ENCODE measurements at places on chromosomes 1 and 21.
A peak's percentile ranks its signal among the peaks of the same experiment; 100 is the strongest.

DNA sequence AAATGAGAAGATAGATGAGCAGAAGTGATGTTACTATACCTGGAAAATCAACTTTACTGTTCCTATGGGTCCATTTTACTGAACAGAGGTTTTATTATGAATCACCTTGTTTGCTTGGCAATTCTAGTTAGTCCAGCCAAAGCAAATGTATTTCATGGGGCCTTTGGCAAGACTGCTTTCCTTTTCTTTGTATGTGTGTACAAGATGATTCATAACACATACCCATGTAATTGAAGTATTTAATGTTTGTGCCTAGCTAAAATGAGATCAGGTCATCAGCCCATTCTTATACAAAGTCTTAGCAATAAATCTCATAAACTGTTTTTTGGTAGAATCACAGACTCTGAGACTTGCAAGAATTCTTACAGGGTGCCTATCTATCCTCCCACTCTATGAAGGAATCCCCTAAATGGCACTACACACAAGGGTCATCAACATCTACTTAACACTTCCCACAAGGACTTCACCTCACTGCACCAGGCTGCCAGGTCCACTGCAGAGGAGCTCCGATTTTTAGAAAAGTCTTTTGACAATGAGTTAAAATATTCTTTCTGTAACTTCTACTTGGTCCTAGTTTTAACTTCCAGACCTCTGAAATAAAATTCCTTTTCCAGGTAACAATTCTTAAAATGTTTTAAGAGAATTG lies 58.5 kb downstream of the LPAR3 start:
- no peak overlapping the region for H3K27ac ChIP-seq
- no peaks in the 10 kb centered on the region for H3K4me1 ChIP-seq
- no peak overlapping the region for H3K4me3 ChIP-seq
- no peaks in the 10 kb centered on the region for H3K27me3 ChIP-seq
- no peaks in the 10 kb centered on the region for H3K36me3 ChIP-seq

GRCh38 chr1:192435704-192436103 lies 118.9 kb downstream of the RGS21 start:
- no peak for DNase-seq
- no peak overlapping the region for H3K27ac ChIP-seq
- no peaks in the 10 kb centered on the region for H3K36me3 ChIP-seq
- no peak overlapping the region for H3K4me3 ChIP-seq

DNA sequence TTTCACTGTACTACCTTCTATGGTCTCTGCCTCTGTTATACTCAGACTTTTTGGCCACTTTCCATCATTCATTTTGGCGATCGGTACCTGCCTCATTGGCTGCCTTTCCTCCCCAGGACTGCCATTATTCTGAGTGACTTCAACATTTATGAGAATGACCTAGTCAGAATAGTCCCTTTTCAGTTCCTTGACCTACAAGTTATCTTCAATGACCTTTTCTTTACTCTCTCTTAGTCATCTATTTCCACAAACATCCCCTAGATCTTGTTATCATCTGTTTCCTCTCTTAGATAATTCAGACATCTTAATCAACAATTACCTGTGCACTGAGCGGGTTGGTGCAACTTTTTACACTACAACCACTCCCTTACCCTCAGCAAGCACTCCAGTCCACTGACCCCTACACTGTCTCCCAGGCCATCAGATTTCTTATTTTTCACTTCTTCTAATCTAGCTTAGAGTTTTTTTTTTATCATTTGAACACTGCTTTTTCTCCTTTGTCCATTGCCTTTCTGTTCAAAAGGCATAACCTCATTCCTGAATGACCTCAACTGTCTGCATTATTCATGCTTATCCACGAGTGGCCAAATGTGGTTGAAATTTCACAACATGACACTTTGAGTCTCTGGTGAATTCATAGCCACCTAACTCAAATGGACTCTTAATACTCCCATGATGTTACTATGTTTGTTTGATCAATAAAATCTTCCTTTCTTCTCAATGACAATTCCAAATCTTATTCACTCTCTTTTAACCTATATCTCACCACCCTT lies 112.7 kb downstream of the HMCN1 start:
- H3K27me3 ChIP-seq, result no peaks in the 10 kb centered on the region
- no peak for DNase-seq
- H3K4me3 ChIP-seq, result no peak overlapping the region
- H3K4me1 ChIP-seq, result no peaks in the 10 kb centered on the region

DNA sequence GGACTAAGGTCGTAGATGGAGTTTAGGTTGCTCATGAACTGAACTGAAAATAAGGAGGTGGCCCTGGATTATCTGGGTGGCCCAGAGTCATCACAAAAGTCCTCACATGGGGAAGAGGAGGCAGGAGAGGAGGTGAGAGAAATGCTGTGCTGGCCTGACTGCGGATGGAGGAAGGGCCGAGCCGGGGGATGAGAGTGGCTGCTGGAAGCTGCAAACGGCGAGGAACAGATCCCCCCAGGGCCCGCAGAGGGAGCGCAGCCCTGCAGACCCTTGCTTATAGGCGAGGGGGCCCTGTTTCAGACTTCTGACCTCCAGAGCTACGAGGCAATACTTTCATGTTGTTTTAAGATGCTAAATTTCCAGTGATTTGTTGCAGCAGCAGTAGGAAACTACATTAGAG lies 102.7 kb upstream of the C1orf174 start:
- no peak overlapping the region for H3K27ac ChIP-seq
- H3K36me3 ChIP-seq, result no peaks in the 10 kb centered on the region
- no peak for DNase-seq
- no peak overlapping the region for H3K4me3 ChIP-seq
- no peaks in the 10 kb centered on the region for H3K27me3 ChIP-seq
- no peaks in the 10 kb centered on the region for H3K4me1 ChIP-seq

- no peak for DNase-seq
- peaks cover 3% of the 10 kb centered on the region for H3K27me3 ChIP-seq
- no peaks in the 10 kb centered on the region for H3K36me3 ChIP-seq
- H3K4me3 ChIP-seq, result no peak overlapping the region
Measured at GRCh38 chr1:54614563-54614962, 8.8 kb downstream of the FAM151A start.

DNA sequence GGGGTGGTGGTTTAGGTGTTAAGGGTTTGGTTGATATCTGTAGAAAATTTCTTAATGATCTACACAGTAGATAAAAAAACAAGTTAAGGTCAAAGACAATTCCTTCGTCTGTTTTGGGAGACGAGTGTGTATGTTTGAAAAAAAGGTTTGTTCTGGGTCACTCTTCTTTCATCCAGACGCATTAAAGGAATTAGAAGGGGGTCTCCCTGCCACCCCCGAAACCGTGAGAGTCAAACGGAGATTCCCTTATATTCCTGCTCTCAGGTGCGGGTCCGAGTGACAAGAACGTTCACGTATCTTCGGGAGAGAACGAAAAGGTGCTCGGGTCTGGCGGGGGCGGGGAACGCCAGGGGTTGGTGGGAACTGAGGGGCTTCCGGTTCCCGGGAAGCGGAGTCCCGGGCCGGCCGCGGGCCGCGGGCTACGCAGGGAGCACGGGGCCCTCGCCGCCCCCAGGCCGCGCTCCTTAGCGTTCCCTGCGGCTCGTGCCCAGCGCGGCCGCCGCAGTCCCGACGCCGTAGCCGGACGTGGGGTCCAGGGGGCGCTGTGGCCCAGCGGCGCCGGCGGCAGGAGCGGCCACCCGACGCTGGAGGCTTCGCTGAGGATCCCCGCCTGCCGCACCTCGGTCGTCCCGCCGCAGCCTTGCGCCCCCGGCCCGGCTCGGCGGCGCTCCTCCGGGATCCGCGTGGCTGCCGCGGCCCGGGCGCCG lies at the start of gene ZFYVE9:
TSS of gene ZFYVE9 (plus strand) at position 577 of the 707 bp plus-strand sequence. CDS start 91,118 bp downstream, outside the sequence.
- peak; percentile 74 for DNase-seq
- H3K4me3 ChIP-seq, result peak within 1 kb of the TSS; percentile 71
- no peaks in the 10 kb centered on the region for H3K27me3 ChIP-seq
- H3K36me3 ChIP-seq, result no peaks in the 10 kb centered on the region
- peaks cover 55% of the 10 kb centered on the region for H3K4me1 ChIP-seq
- H3K27ac ChIP-seq, result peak within 1 kb of the TSS; percentile 73

DNA sequence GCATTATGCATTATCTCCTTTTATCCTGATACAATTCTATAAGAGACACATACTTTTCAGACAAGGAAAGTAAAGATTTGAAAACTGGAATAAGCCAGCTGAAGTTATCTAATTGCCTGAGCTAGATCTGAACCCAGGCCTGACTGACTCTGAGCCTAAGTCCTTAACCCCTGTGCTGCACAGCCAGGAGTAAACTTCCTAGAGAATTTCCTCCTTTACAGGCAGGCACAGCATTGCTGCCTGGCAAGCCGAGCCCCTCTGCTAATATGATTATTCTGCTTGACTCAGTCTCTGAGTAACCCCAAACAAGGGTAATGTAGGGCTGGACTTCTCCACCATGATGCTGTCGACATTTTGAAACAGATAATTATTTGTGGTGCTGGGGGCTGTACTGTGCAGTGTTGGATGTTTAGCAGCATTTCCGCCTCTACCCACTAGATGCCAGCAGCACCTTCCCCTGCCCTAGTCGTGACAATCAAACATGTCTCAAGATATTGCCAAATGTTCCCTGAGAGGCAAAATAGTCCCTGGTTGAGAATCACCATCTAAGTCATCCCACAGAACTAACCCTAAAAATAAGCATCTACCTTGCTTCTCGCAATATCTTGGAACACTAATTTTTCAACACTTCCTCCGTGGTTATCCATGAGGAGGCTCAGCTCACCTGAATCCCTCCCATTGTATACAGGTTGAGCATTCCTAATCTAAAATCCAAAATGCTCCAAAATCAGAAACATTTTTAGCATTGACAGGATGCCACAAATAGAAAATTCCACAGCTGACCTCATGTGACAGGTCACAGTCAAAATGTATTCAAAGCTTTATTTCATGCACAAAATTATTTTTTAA lies 18.5 kb downstream of the CAMK1G start:
- no peak overlapping the region for H3K4me3 ChIP-seq
- H3K4me1 ChIP-seq, result no peaks in the 10 kb centered on the region
- H3K36me3 ChIP-seq, result no peaks in the 10 kb centered on the region
- H3K27ac ChIP-seq, result no peak overlapping the region
- DNase-seq, result peak; percentile 24

DNA sequence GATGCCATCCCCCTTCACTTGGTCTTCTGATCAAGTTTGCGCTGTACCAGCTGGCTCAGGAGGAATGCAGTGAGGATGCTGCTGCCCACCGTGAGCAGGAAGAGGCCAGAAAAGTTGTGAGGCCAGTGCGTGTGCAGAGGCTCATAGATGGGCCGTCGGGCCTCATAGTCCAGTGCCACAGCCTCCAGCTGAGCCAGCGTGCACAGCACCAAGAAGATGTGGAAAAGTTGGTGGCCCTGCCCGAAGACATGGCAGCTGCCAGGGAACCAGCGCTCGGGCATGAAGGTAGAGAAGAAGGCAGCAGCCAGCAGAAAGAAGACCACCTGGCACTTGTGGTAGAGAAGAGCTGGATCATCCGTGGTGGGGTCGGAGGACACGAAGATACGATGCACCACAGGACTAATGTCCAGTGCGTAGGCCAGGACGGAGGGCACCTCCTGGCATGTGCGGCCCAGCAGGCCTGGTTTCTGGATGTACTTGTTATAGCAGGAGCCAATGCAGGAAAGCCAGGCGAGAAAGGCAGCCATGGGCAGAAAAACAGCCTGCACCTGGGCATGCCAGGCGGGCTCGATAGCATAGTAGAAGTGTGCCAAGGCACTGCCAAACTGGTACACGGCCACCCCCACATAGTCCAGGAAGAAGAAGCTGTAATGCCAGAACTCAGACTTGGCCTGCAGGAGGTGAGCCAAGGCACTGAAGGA lies 3.7 kb upstream of the AUNIP start:
- no peak overlapping the region for H3K27ac ChIP-seq

DNA sequence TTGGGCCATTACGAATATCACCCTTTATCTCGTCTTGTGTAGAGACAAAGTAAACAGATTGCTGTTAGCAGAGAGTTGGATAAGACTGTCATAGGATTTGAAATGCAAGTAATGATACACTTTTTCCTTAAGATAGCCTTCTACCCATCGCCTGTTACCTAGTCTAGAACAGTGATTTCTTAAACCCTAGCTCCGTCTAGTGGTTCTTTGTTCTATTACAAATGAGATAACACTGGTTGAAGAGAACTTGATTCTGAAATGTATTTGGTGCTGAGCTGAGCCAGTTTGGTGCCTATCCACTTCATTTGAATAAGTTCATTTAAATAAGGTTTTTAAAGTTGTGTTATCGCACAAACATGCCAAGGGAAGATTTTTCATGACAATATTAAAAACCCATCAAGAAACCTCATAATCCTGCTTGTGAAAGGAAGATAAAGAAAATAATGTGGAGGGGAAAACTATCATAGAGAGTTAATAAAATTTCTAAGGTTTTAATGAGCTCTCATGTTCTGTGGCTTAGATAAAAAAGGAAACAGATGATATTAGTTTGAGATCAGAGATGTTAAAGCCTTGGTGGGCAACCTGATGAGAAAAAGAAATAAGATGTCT lies 1.5 kb upstream of the KCNH1 start:
- no peak for DNase-seq
- no peaks in the 10 kb centered on the region for H3K4me1 ChIP-seq
- H3K27me3 ChIP-seq, result peaks cover 6% of the 10 kb centered on the region
- H3K27ac ChIP-seq, result no peak overlapping the region

DNA sequence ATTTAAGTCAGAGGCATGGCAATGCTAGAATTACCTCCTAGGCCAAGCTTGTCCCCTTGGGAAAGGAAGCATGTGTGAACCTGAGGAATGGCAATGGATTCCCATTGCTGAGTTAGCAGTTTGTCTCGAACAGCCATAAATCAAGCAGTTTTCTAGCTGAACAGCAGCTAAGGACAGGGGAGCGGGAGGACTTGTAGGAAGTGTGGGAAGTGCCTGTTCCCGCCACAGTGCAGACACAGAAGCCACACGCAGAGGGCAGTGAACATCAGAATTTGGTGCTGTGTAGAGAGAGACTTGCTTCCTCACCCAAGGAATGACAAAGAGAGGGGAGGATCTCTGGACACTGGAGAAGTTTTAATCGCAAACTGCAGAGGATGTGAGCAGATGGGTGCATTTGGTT lies 3.8 kb downstream of the PHGDH start:
- H3K4me1 ChIP-seq, result peaks cover 51% of the 10 kb centered on the region
- DNase-seq, result no peak
- peaks cover 60% of the 10 kb centered on the region for H3K36me3 ChIP-seq

All from DND-41 (cell line).